ENCODE measurements at places on chromosomes 3 and 15. TPM values are rescaled to one million over a fixed set of nuclear protein-coding genes. Genes with fewer than 3 reads are reported as not detected.
A peak's percentile ranks its signal among the peaks of the same experiment; 100 is the strongest.

The ADAMTSL3 gene
- total RNA-seq = 17.1 TPM

The COL6A5 gene
- total RNA-seq = under 0.01 TPM

The UPK1B gene
- total RNA-seq = not detected

The SFMBT1 gene
- total RNA-seq = 22.8 TPM

The IGSF11 gene
- total RNA-seq = 10.2 TPM

The LIPC gene
- total RNA-seq = not detected

The ATP13A5 gene
- 0.41 TPM for total RNA-seq

The APBA2 gene
- total RNA-seq = 117 TPM

The TRAIP gene
- total RNA-seq = 2.0 TPM

The EPHB1 gene
- total RNA-seq = 16.7 TPM

The SYNPR gene
- 119 TPM for total RNA-seq

The PYGO1 gene
- 45.2 TPM for total RNA-seq

The KY gene
- 0.41 TPM for total RNA-seq

- no peak for DNase-seq
Observed at GRCh38 chr3:114213627-114214541, 23.5 kb downstream of the ZNF80 start.

DNA sequence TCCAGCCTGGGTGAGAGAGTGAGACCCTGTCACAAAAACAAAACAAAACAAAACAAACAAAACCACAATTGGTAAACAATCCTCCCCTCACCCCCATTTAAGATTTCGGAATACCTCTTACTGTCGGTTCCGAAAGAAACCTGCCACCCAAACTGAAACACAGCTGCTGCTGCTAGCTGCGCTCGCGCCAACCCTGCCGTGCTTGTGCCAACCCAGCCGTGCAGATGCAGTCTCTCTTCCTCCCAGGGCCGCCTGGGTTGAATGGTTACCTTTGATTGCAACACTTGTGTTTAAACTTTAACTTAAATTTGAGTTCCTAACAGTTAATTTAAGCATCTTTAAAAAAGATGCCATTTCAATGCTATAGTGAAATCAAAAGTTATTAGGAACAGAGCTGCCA is 28.5 kb upstream of the SPTBN5 start:
- DNase-seq = no peak

- DNase-seq = no peak
Observed at GRCh38 chr3:115401298-115401697, 222.0 kb upstream of the GAP43 start.

- DNase-seq = no peak
Observed at GRCh38 chr15:101313041-101313761, 18.2 kb upstream of the SNRPA1 start.

DNA sequence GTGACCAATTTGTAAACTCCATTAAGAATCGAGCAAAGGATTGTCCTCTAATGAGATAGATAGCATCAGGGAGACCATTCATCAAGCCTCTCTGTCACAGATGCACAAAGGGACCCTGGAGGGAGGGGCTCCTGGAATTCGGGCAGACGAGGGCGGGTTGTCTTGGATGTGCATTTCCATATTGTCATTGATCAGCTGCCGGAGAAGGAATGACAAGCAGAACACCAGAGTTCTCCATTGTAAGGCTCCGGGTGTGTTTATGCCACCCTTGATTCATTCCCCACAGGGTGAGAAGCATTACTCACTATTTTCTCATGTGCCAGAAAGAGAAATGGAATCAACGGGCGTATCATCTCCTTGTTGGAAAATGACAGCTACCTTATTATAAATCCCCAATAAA is 167.5 kb downstream of the EBLN2 start:
- DNase-seq = no peak

GRCh38 chr3:17852217-17852616 is 109.8 kb upstream of the TBC1D5 start:
- no peak for DNase-seq

GRCh38 chr3:121508389-121508788 is 37.4 kb downstream of the POLQ start:
- no peak for DNase-seq

DNA sequence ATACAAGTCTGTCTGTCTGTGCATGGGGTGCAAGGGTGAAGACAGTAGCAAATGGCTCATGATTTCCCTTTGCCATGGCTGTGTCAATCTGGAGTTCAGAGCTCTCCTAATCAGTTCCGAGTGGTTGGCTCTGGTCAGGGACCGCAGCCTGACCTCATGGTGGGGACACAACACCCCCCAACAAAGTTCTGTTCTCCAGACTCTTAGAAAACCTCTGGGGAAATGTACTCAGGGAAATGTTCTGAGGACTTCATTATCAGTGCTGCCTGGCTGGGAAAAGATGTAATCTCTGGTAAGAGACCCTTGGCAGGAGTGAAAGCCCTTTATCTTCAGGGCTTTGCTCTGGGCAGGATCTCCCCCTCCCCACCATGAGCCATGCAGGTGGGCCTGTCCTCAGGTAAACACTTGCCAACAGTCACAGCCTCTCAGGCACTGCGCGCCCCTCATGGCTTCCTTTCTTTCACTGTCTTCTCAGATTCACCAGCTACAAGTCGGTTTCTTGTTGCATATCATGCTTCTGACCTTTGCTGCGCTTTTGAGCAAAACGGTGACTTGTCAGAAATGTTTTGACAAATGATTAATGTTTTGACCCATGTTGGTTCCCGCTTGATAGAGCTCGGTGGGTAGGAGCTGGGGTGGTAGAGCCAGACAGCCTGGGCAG is 95.5 kb downstream of the ST6GAL1 start:
- no peak for DNase-seq

DNA sequence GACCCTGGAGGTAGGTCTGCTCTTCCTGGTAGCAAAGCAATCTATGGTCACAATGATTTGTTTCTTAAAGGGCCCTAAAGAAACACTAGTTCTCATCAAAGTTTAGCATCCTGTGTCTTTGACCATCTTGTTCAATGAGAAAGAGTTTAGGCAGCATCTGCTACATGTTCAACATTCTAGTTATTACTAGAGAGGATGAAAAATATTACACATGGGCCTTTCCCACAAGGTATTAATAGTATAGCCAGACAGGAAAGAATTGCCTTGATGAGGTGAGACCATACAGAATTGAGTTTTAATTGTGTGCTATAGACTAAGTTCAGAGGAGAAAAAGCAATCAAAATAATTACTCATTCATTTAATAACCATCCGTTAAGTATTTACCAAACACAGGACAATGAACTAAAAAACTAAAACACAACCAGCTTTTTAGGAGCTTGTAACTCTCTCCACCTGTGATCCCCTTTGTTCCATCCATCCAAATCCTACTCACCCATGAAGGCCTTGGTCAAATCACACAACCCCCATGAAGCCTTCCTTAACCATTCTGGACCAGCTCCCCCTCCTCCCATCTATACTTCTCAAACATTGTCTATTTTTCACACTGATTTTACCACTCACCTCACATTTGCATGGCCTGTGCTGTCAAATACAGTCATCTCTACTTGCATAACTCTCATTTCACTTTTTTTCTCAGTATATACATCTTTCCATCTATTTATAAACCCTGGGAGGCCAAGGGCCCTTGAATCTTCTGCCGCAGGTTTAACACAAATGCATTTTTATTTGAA is 122.9 kb downstream of the RORA start:
- no peak for DNase-seq

- no peak for DNase-seq
Observed at GRCh38 chr3:46729038-46729437, 11.4 kb upstream of the PRSS50 start.

- no peak for DNase-seq
Observed at GRCh38 chr3:178246004-178246403, 290.2 kb upstream of the KCNMB2 start.

DNA sequence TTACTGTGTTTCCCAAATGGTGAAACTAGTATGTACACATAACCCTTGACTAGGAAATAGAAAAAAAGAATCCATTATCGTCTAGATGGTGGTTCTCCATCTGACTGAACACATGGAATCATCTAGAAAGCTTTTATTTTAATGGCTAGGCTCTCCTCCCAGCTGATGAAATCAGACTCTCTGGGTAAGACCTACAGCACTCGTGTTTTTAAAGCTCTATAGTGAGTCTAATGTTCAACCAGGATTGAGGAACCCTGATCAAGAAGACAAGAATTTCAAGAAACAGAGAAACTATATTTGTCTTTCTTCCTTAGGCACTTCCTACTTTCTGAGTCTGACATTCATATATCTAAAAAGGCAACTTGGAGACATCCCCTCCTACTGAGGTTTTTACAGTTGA is 118.8 kb downstream of the TMCO5A start:
- no peak for DNase-seq

DNA sequence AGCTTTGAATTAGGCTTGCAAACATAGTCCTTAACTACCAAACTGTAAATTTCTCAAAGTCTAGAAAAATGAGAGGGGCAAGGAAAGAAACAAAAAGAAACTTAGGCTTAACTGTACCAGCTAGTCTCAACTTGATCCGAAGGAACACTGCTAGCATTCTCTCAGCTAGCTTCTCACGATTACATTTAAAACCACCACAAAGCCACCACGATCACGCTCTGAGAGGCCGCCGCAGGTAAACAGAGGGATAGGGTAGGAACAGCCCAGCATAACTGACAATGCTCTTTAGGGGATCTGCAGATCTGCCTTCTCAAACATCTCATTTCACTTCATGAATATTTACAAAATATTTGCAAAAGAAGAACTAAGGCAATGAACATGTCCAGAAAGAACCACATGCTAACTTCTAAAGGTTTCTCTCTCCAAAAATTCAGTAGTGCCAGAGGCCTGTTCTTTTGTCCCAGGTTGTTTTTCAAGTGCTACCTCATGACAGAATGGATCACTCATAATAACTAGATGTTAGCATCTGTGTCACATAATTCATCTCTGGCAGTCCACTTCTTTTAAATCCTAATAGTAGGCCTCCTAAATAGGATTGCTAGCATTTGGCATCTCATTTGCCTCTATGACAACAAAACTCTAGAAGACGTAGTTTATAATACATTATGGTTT is 18.9 kb downstream of the VGLL4 start:
- no peak for DNase-seq

DNA sequence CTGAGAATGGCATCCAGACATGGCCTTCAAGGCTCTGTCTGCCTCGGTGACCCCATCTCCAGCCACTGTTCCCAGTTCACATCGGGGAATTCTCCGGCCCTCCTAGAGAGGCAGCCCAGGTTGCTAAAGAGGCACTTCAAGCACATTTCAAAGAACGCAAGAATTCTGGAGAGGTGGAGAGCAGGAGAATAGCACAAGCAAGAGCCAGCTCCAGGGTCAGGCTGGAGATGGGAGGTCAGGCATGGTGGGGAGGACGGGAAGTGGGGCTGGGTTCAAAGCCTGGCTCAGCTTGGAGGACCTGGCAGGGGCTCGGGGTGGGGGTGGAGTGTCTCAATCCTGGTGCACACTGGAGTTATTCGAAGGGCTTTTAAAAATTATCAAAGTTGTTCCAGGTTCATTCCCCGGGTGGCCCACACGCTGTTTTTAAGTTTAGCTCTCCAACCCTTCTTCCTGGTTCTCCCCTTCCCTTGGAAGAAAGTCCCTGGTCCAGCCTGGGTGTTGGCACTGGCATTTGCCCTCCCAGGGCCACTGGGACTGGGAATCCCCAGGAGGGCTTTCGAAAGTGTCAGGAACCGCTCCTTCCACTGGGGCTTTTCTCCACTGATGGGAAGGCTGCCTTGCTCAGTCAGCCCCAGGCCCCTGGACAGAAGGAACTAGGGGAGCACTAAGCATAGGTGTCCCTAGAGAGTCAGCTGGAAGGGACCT is 35.8 kb downstream of the ZNF710 start:
- DNase-seq = no peak

DNA sequence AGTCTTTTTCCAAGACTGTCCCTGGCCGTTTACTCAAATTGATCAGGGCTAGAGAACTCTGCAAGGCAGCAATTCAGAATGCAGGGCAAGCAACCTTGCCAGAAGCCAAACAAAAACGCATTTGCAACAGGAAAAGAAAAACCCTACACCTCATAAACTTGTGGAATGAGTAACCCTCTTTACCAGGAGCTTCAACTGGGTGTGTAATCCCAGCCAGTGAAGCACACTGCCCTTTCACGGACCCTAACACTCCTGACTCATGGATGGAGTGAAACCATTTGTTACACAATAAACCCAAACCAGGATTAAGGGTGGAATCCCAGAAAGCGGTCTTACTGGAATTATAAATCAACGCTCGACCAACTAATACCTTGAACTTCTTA is 14.8 kb upstream of the LDHAL6B start:
- no peak for DNase-seq

- peak; percentile 43 for DNase-seq
Observed at GRCh38 chr3:184524981-184525336, 36.6 kb upstream of the EPHB3 start.

DNA sequence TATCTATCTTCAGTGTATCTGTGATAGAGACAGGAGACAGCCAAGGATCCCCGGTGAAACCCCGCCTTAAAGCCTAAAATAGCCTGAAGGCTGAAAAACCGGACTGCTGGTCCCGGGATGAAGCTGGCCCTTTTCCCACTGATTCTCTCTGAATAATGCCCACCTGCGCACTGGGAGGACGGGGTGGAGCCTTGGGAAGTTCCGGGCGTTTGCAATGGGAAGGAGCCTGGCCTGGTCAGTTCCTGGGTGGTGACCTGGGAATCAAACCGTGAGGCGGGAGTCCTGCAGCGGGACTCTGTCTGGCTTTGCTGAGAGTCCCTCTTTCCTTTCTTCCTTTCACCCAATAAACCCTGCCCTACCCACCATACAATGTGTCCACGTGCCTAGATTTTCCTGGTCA is 157.9 kb downstream of the C3orf38 start:
- DNase-seq = no peak

Data from frontal cortex (tissue), 4 donors.